ENCODE measurements at places on chromosomes 5 and 9. TPM values are rescaled to one million over a fixed set of nuclear protein-coding genes. Genes with fewer than 3 reads are reported as not detected.

Gene PSD2
- total RNA-seq, result 0.86 TPM

Gene CAVIN4
- total RNA-seq, result 4.3 TPM

Gene C9
- total RNA-seq, result not detected

Gene LCN15
- 1.9 TPM for total RNA-seq

Gene PTPDC1
- 13.7 TPM for total RNA-seq

All from mesothelial cell of epicardium (in vitro differentiated cells).